ENCODE measurements at places on chromosomes 6 and 20. TPM values are rescaled to one million over a fixed set of nuclear protein-coding genes. Genes with fewer than 3 reads are reported as not detected.

The DYNLT2 gene
- 1.5 TPM for total RNA-seq

The TRIM10 gene
- 5.4 TPM for total RNA-seq

The POPDC3 gene
- 0.26 TPM for total RNA-seq

The OPRM1 gene
- total RNA-seq, result not detected

The PTP4A1 gene
- total RNA-seq, result 64.5 TPM

The MYCT1 gene
- total RNA-seq, result 6.8 TPM

The OR2B2 gene
- not detected for total RNA-seq
